ENCODE measurements at places on chromosomes 16 and 17.
A peak's percentile ranks its signal among the peaks of the same experiment; 100 is the strongest.

DNA sequence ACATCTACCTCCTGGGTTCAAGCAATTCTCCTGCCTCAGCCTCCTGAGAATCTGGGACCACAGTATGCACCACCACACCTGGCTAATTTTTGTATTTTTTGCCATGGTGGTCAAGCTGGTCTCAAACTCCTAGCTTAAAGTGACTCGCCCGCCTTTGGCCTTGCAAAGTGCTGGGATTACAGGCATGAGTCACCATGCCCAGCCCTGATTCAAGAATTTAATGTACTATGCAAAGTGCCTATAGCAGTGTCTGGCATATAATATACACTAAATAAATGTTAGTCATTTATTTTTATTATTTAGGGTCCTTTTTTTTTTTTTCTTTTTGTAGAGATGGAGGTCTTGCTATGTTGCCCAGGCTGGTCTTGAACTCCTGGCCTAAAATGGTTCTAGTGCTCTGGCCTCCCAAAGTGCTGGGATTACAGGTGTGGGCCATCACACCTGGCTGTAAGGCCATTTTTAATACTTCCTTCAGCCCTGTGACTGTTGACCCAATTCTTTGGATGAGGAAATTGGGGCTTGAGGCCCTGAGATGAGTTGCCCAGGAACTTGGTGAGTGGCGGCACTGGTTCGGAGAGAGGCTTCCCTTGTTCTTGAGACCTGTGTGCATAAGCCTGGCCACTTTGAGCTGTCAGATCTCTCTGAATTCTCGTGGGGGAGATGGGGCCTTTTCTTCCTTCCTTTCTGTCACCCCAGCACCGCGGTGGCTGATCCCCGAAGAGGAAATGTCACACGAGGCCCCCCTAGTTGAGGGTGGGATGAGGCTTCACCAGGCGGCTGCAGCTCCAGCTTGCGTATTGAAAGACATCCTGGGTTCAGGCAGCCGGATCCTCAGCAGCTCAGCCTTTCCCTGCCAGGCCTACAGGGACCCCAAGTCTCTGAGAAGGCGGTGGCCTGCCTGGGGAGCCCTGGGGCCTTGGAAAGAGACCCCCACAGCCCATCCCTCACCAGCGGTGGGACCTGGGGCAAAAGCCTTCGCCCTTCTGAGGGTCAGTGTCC, 38.7 kb downstream of the LAT start:
- no peak for DNase-seq

GRCh38 chr16:82649766-82650165, 23.0 kb downstream of the CDH13 start:
- DNase-seq: no peak

GRCh38 chr16:28496844-28497243, 2.4 kb downstream of the APOBR start:
- no peak for DNase-seq

GRCh38 chr16:89038221-89038721, 55.4 kb upstream of the ACSF3 start:
- DNase-seq: no peak

DNA sequence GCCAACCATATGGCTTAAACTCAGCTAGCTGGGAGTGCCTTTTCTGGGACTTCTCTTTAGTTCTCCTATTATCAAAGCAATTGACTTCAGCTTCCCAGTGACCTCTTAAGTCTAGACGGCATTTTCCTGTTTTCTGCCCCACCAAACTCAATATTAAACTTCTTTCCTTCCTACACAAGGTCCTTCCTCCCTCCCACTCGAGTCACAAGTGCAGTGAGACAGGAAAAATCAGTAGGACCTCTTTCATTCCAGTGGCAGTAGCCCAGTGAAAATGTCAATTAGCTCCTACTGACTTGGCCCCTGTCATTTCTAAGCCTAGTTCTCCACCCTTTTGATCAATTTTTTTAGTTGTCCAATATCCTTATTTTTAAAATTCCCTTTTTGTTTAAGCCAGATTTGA, 9.6 kb upstream of the NACA2 start:
- DNase-seq: no peak

GRCh38 chr17:46818316-46818928, at the start of gene WNT3:
Gene WNT3 (minus strand): TSS chr17:46818692. CDS start chr17:46818597, 95 bp downstream.
- peak; percentile 53 for DNase-seq

DNA sequence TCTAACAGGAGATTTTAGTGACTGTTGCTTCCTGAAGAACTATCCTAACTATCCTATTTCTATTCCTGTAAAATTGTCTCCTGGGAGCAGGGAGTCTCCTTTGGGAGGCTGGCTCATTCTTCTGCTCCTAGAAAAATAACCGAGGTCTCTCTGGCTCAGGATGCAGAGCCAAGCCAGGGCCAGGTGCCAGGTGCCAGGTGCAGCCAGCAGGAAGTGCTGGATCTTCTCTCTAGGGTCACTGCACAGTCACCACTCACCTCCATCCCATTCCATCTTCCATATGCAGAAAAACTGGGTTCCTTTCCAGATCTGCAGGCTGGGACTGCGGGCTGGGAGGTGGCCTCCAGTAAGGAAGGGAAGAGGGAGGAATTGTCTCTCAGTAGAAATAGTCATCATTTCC, 3.8 kb upstream of the TMC7 start:
- DNase-seq: no peak

- DNase-seq: no peak
Observed at GRCh38 chr16:83472776-83473501, 334.8 kb upstream of the HSBP1 start.

GRCh38 chr17:49574945-49575678, 559 bp upstream of the NXPH3 start:
- no peak for DNase-seq

DNA sequence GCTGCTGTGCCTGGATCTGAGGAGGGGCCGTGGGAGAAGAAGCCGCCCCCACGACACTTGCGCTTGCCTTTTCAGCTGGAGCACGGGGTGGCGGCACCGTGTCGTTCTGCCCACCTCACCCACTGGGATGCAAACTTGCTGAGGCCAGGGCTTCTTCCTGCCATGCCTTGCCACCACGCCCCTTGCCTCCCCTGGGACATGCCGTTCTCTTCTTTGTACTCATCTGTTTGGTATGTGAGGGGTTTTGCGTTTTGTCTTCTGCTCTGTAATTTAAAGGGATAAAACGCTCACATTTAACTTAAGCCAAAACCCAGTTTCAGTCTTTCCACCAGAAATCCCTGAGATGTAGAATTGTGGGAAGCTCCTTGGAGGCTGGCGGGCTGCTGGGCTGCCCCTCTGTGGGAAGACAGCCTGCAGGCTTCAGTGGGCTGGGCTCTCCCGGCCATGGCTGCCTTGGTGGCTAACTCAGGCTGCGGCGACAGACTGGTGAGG, 180.2 kb downstream of the RPTOR start:
- DNase-seq: no peak

DNA sequence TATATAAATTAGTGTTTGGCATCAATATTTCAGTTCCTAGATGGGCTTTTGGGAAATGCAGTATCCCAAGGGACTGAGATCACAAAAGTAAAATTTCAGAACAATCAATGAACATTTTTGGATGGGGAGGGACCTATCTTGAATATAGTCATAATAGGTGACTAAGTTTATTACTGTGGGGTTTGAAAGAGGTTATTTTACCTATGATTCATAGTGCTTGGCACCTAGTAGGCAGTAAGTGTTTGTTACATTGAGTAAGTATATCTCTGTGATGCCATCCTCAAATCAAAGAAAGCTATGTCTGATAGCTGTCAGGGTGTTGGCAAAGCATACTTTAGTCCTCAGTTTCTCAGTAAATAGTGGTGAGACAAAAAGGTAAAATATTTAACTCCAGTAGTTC, 36.9 kb downstream of the ZNF207 start:
- no peak for DNase-seq

DNA sequence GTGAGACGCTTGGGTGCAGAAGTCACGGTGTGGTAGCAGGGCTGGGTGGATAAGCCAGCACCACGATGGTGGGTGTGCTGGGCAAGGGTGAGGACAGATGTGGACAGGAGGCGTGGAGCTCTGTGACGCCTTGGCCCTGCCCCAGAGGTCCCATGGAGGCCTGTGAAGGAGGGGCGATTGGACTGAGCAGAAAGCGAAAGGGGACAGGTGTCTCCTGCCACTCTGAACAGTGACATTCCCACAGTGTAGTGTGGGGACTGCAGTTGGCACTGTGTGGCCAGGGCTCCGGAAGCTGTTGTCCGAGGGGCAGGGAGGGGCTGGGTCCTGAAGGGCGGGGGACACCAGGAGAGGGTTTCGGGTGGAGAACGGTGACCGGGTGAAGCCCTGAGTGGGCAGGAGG, 7.3 kb downstream of the TBC1D24 start:
- no peak for DNase-seq

DNA sequence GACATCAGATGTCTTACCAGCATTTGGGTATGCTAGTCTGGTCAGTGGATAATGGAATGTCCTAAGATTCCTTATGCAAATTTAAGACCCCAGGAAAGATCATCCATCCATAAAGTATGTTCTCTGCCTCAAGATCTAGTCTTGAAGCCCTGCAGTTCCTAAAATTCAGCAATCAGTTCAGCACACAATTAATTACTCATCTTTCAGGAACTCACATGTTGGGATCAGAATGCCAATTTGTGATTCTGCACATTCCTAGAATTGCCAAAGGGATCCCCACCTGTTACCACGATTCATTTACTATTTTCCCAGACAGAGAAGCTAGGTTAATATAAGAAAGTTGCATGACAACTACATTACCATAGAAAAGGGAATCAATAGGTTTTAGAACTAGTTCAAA, 3.2 kb downstream of the OR2C1 start:
- no peak for DNase-seq

GRCh38 chr16:8712589-8713361, 38.4 kb downstream of the ABAT start:
- DNase-seq: no peak

GRCh38 chr17:65202844-65203571, 65.8 kb downstream of the RGS9 start:
- DNase-seq: no peak

DNA sequence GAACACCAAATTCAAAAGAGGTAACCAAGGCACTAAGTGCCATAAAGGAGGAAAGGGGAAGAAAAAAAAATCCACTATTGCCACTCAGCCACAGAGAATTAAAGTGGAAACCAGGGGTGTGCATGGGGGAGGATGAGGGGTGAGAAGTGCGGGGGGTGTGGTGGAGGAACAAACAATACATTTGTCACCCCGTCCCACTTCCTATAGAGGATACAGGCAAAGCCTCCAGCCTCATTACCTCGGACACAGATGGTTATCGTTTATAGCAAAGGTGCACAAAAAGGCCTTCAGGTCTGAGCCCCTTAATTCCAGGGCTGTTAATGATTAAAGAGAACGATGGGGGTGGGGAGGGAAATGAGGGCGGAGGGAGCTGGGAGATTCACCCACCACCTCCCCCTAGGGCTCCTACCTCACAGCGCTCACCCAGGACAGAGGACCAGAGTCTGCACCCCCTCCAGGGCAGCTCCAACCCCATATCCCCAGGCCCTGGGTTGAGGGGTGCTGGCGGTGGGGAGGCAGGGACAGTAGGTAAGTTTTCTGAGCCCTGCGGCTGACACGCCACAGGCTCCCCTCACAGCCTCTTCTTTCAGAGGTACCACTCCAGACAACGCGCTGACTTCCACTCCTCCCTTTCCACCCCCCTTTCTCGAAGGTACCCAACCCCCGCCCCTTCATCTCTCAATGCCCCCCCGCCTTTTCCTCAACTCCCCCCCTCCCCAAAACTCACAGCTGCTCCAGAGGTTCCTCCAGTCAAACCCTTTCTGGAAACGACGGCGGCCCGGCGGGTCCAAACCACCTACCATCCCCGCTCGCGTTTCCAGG, 470 bp downstream of the DCUN1D3 start:
- DNase-seq: no peak

DNA sequence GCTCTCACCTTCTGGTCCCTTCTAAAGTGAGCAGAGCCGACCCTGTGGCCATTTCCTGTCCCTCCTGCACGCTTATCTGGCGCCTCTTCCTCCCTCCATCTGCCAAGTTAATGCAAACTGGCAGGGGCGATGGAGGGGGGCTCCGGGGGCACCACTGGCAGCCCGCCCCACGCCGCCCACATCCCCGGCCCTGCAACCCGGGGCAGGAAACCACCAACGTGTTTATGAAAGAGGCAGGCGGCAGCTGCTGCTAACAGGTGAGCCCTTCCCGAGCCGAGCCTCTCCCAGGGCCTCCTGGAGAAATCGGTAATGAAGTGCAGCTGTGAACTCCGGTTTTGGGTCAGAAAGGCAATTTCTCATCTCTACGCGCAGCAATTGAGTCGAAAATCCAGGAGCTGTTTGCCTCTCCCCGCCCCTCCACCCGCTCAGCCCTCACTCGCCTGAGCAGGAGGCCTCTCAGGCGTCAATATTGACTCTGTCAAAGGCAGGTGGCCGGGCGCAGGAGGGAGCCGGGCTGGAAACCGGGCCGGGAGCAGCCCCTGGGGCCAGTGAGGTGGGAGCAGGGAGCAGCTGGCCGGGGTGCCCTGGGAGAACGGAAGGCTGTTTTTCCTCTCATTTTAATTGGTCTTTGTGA, 164.4 kb upstream of the GSE1 start:
- peak; percentile 53 for DNase-seq

- DNase-seq: no peak
Observed at GRCh38 chr17:59366040-59366757, 34.7 kb downstream of the YPEL2 start.

DNA sequence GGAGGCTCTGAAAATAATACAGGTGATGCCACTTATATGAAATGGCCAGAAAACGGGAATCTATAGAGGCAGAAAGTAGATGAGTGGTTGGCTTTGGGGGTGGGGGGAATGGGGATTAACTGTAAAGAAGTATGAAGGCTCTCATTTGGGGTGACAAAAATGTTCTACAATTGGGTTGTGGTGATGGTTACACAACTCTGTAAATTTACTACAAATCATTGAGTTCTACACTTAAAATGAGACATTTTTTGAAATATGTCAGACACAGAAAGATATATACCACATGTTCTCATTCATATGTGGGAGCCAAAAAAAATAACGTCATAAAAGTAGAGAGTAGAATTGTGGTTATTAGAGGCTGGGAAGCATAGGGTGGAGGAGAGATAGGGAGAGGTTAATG, 25.7 kb downstream of the ARHGAP17 start:
- no peak for DNase-seq

- DNase-seq: no peak
Observed at GRCh38 chr17:10775058-10775457, 28.8 kb downstream of the TMEM238L start.

DNA sequence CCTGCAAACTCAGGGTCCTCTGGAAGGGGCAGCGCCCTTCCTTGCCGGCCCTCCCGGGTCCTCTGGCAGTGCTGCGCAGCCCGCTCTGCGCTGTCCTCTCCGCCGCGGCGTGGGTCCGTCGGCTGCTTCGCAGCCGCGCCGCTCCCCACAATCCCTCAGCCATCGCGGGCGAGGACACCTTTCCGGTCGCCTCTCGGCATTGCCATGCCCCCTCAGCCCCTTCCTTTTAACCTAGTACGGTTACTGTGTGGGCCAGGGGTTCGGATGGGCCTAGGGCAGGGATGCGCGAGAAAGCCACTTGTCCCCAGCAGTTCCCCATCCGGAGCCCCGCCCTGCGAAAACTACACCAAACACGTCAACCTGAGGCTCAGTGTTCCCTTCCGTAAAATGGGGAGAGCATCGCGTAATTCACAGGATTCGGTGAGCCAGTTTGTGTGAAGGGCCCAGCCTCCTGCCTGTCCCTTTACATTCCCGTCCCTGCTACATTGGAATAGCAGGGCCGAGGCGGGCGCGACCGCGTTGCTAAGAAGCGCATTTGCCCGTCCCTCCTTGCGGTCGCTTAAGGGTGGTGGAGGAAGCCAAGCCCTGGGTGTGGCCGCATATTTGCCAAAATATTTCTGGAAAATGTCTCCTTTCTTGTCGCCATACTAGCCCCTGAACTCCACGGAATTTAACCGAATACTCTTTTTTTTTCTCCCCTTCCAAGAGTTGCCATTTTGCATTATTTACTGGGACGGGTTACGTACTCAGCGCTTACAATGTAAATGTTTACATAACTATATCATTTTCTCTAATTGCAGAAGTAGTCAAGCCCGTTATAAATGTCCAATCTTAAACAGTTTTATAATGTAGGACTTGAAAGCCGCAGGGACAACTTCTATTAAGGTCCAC, 13.2 kb downstream of the COPZ2 start:
- peak; percentile 53 for DNase-seq
